Eye (tissue), 1 donor: ENCODE measurements at places on chromosomes 1 and 21.
A peak's percentile ranks its signal among the peaks of the same experiment; 100 is the strongest.

GRCh38 chr1:95388031-95388430 lies 154.0 kb downstream of the RWDD3 start:
- DNase-seq: peak; percentile 20

DNA sequence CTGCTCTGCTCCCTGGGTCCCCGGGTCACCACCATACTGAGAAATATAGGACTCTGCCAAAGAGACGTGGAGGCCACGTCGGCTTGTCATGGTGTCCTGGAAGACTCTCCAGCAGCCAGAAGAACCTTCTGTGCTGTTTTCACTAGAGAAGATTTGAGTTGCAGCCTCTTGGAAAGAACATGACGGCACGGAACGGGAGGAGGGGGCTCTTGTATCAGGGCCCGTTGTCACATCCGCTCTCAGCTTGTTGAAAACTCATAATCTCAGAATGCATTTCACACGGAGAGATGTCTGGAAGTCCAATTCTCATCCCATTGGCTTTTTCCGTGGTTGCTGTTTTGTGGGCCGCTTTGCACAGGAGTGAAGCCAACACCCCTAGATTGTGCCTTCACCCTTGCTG lies 39.4 kb upstream of the FAM3B start:
- no peak for DNase-seq

DNA sequence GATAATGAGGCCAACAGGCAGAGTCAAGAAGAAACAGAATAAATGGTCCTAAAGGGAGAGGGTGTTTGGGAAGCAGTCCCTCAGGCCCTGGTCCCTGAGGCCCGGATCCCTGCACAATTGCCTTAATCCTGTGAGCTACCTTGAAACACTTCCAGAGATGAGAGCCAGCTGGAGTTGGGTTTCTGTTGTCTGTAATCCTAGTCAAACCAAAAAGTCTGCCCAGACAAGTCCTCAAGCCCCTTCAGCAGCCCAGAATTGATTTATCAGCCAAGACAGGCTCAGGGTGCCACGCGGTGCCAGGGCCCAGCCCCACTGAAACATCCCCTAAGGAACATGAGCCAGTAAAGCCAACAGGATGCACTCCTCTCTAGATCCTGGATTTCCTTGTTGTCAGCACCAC lies 16.4 kb upstream of the CLSTN1 start:
- DNase-seq: no peak

DNA sequence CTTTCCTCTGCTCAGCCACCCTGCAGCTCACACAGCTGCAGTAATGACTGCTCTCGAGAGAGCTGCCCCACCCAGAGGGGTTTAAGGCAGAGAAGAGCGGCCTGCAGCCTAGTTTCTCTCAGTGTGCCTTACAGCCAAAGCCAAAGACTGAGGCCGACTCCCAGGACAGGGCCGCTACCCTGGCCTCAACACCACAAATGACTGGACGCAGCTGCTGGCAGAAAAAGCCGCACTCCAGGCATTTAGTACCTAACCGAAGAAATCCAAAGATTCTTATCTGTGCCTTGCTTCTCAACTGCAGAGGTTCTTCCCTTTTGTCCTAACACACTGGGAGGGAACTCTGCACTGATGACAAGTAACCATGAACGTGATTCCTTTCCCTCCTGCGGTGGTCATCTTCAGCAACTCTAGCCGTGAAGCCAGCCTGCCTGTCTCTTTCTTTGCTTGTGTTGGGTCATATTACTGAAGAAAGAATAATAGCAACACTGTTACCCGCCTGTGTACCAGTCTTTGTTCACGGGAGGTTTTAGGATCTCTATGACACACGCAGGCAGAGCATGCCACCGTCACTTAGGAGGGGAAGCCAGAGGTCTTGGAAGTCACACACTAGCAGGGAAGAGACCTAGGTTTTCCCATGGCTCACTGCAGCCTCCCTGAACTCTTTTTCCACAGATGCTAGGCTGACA lies 202.7 kb downstream of the RHOU start:
- peak; percentile 65 for DNase-seq

DNA sequence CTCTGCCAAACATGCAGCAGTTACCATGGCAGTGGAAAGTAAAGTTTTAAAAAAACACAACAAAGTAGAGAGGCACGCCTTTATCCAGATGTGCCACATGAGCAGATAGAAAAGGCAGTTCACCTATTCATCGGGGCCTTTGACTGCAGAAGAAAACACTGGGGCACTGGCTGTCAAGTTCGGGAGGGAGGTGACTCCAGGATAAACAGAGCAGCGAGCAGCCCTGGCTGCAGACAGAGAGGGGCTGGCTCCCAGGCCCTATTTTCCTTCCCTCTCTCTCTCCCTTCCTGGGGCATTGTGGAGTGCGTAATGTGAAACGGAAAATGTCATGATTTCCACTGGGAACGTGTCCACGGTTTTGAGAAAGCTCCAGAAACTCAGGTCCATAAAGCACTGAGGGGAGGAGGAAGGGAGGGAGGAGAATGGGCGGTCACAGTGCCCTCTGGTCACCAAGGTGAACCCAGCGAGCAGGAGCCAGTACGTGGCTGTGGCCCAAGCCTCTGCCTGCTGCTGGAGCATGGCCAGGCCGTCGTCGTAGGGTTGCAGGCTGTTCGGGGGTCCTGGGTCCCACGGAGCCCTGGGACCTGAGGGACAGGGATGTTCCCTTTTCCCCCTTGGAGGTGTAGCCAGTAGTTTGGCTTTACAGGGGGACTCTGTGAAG lies 114.7 kb upstream of the IRF2BP2 start:
- DNase-seq: no peak

- DNase-seq: no peak
Observed at GRCh38 chr1:159953536-159954515, at the start of gene SLAMF9. TSS of gene SLAMF9 (minus strand) at chr1:159954237. CDS start at chr1:159954137, 100 bp downstream.

DNA sequence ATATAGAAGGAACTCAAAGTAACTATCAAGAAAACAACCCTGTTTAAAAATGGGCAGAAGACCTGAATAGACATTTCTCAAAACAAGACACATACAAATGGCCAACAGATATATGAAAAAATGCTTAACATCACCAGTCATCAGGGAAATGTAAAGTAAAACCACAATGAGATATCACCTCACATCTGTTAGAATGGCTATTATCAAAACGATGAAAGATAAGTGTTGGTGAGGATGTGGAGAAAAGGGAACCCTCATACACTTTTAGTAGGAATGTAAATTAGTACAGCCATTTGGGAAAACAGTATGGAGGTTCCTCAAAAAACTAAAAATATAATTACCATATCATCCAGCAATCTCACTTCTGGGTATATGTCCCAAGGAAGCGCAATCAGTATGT lies 3.0 kb downstream of the CTSS start:
- no peak for DNase-seq

GRCh38 chr1:235504122-235504493 lies at the start of gene B3GALNT2:
TSS of gene B3GALNT2 (minus strand) at chr1:235504452. CDS start at chr1:235504252, 200 bp downstream.
- DNase-seq: no peak

DNA sequence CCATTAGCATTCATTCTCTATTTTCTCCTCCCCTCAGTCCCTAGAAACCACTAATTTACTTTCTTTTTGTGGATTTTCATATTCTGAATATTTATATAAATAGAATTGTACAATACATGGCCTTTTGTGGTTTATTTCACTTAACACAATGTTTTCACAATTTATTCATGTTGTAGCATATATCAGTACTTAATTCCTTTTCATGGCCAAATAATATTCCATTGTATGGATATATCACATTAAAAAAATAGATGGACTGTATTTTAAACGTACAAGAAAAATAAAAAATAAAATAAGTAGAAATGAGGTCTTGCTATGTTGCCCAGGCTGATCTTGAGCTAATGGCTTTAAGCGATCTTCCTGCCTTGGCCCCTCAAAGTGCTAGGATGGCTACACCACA lies 25.0 kb downstream of the SCP2 start:
- no peak for DNase-seq

GRCh38 chr1:22711591-22712501 lies 1.2 kb downstream of the EPHB2 start:
- no peak for DNase-seq
